ENCODE measurements at places on chromosomes 12 and 14.

- no peak for DNase-seq
These were observed 29.3 kb upstream of the ANKRD9 start for GRCh38 chr14:102538602-102539543.

DNA sequence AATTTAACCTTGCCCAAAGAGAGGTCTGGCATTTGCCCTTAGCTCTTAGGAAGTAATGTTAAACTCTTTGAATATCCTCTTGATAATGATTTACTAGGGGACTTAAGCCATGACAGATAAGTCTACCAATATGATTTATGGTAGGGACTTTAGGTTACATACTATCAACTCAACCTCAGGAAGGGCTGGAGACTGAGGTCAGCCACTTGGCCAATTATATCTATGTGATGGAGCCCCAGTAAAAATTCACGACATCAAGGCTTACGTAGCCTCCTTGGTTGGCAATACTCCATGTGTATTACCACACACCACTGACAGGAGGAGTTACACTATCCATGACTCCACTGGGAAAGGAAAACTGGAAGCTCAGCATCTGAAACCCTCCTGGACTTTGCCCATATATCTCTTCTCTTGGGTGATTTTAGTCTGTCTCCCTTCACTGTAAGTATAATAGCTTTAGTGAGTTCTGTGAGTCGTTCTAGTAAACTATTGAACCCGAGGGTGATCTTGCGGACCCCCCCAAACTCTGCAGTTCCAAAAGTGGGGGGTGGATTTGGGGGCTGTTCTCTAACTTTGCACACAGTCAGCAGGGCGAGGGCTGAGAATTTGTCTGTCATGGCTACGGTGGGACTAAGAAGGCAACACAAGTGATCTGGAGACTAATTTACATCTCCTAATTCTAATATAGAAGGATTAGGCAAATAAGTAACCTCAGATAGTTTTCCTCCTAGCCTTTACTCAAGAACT is 62.3 kb downstream of the R3HDM2 start:
- no peak for DNase-seq

DNA sequence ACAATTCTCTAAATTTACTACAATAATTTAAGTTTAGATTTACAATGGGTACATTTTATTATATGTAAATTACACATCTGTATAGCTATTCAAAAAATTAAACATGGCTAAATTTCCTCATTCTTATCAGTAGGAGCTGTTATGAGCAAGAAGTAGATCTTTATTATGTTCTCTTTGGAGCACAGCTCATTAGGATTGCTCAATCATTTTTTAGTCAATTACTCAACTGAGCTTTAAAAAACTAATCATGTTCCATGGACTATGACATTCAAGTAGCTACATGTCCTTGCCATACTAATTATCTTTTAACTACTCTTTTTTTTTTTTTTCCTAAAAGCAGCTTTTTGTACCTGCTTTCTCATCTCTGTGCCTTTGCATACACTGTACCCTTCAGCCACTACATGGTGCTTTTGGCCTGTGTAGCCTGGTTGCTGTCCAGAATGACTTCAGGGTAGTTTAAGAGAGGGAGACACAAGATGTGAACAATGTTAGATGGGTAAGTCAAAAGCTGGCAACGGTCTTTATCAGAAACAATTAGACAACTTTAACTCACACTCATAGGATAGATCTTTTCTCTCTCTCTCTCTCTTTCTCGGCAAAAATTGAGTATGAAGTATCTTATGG is 69.0 kb downstream of the SSPN start:
- no peak for DNase-seq

GRCh38 chr14:39773387-39774126 is 341.3 kb upstream of the FBXO33 start:
- no peak for DNase-seq

- DNase-seq: no peak
These were observed 18.9 kb downstream of the SYNE3 start for GRCh38 chr14:95497561-95498011.
